Activated naive CD8-positive, alpha-beta T cell treated with anti-CD3 and anti-CD28 coated beads for 36 hours (primary cell): ENCODE measurements at places on chromosomes 4 and X. TPM values are rescaled to one million over a fixed set of nuclear protein-coding genes. Genes with fewer than 3 reads are reported as not detected.

Gene PLA2G12A
- total RNA-seq = 31.2 TPM

Gene HMGN5
- 3.9 TPM for total RNA-seq

Gene PNMA3
- 1.4 TPM for total RNA-seq

Gene EFHC2
- total RNA-seq = 0.34 TPM

DNA sequence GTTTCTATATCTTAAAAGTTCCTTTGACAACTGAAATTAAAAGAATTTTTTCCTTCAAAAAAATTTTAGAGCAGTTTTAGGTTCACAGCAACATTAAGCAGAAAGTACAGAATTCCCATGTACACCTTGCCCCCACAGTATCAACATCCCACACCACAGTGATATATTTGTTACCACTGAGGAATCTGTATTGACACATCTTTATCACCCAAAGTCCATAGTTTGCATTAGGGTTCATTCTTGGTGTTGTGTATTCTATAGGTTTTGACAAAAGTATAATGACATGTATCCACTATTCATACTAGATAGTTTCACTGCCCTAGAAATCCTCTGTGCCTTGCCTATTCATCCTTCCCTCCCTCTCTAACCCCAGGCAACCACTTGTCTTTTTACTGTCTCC, 43.7 kb downstream of the FNIP2 start:
- DNase-seq = no peak
- no peaks in the 10 kb centered on the region for H3K27me3 ChIP-seq
- H3K27ac ChIP-seq = no peak overlapping the region
- peaks cover 41% of the 10 kb centered on the region for H3K4me1 ChIP-seq

DNA sequence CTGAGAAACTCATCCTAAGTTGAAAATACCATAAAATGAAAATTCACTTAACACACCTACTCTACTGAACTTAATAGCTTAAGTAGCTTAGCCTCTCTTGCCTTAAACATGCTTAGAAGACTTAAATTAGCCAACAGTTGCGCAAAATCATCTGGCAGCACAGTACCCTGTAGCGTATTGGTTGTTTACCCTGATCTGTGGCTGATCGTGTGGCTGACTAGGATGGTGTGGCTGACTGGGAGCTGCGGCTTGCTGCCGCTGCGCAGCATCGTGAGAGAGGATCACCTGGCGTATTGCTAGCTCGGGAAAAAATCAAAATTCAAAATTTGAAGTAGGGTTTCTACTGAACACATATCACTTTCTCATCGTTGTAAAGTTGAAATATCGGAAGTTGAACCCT, 6.3 kb downstream of the RUFY3 start:
- H3K27me3 ChIP-seq = no peaks in the 10 kb centered on the region
- H3K4me3 ChIP-seq = no peak overlapping the region
- H3K4me1 ChIP-seq = peaks cover 8% of the 10 kb centered on the region
- DNase-seq = no peak

- no peak overlapping the region for H3K4me3 ChIP-seq
- H3K36me3 ChIP-seq = no peaks in the 10 kb centered on the region
- no peak overlapping the region for H3K27ac ChIP-seq
- no peak for DNase-seq
- peaks cover 1% of the 10 kb centered on the region for H3K4me1 ChIP-seq
- no peaks in the 10 kb centered on the region for H3K27me3 ChIP-seq
Observed at GRCh38 chrX:150416469-150416868, 53.4 kb downstream of the MAMLD1 start.
